ENCODE measurements at places on chromosomes 11 and 22.

GRCh38 chr11:86551288-86552092 lies 120.9 kb downstream of the ME3 start:
- DNase-seq: no peak

DNA sequence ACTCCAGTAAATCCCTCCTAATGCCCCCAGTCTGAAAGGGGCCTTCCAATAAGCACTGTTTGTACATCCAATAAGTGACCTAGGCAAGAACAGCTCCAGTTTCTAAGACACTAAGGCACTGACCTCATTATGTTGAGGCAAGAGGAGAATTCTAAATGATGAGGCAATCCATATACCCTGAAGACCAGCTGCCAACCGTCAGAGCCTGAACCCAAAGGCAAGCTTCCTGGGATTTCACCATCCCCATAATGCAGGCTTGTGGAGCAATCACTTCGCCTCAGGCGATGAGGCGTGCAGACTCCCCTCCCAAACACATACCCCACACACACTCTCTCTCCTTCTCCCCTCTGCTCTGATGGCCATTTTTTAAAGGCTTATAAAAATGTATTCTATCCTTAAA lies 49.5 kb downstream of the LGR4 start:
- DNase-seq: no peak

DNA sequence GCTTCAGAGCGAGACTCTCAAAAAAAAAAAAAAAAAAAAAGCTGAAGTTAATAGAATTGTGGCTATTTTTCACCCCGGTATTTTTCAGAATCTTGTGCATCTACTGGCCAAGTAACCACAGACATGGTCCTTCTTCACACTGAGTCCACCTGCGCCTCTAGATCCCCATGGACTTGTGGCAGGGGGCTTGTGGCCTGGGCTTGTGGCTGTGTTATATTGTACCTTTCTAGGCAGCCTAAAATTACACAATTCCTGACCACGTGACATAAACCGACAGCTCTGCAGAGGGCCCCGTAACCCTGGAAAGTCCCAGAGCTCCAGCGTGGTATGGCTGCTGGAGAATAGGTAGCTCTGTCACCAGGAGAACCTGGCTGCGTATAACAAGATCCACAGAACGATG lies 10.9 kb upstream of the NAALADL1 start:
- no peak for DNase-seq

DNA sequence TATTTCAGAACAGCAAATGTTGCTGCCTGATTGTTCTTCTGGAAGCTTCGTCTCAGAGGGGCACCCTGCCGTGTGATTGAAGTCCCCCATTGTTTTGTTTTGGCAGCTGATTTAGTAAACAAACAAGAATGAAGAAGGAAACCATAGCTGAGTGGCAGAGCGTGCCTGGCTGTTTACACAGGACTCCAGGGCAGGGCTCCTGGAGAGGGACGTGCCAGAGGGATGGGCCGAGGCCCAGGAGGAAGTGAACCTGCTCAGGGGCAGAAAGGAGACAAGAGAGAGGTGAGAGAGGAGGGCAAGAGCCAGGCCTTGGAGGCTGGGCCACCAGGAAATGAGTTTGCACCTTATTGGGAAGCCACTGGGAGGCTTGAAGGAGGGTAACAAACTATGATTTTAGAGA lies 85.5 kb upstream of the B3GAT1 start:
- no peak for DNase-seq

DNA sequence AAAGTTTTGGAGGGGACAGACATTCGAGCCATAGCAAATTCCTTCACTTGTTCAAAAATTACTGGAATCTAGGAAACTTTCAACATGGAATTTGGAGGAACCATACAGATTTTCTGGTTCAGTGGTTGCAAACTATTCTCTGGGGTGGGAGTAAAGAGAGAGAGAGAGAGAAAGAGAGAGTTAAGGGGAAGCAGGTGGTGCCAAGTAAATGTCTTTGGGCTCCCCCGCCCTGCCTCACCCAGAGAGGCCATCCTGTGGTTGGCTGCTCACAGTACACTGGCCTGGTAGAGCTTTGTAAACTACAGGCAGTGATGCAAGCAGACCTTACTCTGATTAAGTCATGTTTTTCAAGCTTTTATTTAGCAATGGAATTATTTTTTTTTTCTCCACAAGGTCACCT lies 82.6 kb downstream of the ADAMTS15 start:
- DNase-seq: no peak

DNA sequence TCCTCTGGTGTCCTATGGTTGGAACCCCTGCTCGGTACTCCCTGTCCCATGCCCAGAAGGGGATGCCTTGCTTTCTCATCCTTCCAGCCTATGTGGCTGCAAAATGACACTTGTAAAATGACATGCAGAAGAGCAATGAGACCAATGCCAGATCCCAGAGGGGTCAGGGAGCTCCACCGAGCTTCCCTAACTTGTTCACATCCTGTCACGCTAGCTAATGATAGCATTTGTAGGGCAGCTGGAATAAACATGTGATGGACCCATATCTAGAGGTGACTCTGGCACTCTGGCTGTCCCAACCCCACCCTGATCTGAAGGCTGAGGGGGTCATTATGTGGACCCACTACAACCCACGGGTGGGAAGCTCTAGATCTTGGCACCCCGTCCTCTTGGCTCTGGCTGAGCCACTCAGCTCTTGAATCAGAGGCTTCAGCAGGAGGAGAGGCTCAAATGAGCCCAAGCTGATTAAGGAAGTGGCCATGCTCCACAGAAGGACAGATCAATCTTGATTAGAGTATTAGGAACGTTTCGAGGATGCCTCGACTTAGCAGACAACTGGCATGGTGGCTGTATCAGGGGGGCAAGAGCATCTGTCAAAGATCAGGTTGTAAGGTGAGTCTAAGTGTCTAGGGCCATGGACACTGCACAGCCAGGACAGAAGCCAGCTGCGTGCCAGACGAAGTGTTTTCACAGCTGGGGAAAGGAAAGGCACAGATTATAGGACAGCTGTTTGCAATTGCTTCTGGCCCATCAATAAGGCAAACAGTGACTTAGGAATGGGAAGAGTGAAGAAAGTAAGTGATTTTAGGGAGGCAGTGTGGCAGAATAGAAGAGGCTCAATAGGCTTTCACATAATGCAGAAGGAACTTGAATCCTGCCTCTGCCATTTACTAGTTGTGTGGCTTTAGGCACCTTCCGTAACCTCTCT lies 182.8 kb downstream of the KIRREL3 start:
- DNase-seq: no peak

GRCh38 chr11:118537409-118537980 lies 6.5 kb downstream of the TMEM25 start:
- no peak for DNase-seq

DNA sequence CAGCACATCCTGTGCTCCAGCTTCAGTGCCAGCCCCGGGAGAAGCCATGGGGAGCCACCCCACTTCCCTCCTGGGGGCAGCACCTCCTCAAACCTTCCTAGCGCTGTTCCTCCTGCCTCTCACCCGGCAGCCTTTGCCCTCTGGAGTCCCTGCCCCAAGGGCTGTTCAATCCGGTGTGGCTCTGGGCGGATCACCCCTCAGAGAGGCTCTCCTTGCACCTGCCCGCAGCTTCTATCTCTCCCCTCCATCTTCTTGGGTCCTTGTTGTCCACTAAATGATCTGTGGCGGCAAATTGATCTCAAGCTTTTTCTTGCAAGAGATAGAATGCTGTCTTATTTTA lies 18.1 kb upstream of the CDKN1C start:
- no peak for DNase-seq

DNA sequence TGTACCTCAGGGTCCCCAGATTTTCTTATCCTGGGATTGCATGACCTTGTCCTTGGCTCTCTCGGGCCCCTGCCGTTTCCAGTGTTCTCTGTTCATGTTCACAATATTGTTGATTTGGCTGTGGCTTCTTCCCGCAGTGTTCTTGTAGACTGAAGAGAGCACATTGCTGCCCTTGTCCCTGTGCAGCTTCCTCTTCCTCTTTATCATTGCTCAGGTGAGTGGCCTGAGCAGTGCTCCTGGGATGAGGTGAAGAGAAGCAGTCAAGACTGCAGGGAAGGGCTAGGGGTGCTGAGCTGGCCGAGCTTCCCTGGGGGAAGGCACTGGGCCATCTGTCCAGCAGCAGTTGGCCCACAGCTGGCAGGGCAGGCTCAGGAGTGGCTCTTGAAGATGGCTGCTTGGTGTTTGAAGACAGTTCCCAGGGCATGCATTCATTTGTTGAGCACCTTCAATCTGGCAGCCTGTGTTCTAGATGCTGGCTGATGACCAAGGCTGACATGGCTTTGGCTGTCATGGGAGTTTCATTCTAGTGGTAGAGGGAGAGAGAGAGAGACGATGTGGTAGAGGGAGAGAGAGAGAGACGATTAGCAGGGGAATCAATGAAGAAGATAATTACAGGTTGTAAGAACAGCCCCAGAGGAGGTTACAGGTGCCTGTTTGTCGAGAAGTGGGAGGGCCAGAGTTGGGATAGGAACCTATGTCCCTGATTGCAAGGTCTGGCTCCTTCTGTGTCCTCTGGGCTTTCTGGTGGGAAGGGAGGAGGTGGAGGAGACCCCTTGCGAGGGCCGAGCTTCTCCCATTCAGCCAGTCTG lies 17.4 kb downstream of the BMAL1 start:
- no peak for DNase-seq

- no peak for DNase-seq
Observed at GRCh38 chr22:32850591-32851517, 49.3 kb downstream of the TIMP3 start.

DNA sequence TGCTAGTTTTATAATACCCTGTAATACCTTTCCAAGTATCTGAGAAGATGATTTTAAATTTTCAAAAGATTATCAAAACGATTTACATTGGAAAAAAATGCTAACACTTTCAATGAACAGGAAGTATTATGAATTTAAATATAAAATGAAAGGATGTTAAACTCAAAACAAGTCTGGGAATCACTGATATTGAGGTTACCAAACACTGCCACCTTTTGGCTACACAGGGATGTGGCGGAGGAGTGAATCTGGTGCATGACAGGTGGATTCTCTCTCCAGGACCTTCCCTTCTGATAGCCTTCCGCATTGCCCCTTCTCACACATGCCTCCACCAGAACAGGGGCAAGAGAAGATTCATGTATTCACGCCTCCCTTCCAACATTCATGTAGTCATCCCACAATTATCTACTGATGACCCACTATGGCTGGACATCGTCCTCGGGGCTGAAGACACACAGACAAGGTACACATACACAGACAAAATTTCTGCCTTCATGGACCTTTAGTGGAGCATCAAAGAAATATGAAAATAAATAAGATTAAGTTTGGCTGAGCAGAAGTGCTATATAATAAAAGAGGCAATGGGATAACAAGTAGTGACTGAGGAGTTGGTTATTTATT lies 34.7 kb downstream of the ATG16L2 start:
- no peak for DNase-seq

DNA sequence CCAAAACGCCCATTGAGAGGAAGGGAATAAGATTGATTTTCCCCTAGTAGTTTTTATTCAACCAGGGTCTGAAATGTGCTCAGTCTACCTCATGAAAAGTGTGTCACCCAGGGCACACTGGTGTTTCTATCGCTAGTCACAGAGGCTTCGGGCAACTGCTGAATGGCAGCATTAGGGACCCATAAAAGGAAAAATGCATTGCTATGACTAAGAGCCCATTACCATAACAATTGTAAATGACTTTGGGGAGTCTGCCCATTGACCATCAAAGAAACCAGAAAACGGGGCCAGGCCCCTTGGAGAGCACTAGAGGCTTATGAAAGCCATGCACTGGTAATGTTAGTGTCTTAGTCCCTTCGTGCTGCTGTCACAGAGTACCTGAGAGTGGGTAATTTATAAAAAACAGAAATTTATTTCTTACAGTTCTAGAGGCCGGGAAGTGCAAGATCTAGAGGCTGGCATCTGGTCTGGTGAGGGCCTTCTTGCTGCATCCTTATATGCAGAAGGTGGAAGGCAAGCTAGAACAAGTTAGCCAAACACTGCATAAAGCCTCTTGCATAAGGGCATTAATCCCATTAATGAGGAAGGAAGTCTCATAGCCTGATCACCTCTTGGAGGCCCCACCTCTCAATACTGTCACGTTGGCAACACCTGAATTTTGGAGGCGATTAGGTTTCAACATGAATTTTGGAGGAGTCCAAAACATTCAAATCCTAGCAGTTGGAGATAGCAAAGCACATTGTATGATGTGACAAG lies 306.7 kb downstream of the ST3GAL4 start:
- DNase-seq: no peak

GRCh38 chr11:90219438-90219837 lies 3.4 kb downstream of the CHORDC1 start:
- no peak for DNase-seq

DNA sequence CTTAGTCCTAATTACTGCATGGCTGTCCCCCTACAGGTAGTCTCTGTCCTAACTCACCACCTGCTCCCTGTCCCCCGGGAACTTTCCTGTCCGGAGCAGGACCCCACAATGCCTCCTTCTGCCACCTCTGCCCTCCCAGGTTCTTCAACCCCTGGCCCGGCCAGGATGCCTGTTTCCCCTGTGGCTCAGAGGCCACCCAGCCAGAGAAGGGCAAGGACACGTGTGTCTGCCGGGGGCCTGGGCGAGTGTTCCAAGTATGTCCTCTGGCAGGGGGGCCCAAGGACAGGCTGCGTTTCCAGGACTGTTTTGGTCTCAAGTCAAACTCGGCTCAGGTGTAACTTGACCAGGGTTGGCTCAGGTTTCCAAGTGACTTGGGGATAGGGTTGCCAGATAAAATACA lies 63.8 kb downstream of the BTG4 start:
- no peak for DNase-seq

DNA sequence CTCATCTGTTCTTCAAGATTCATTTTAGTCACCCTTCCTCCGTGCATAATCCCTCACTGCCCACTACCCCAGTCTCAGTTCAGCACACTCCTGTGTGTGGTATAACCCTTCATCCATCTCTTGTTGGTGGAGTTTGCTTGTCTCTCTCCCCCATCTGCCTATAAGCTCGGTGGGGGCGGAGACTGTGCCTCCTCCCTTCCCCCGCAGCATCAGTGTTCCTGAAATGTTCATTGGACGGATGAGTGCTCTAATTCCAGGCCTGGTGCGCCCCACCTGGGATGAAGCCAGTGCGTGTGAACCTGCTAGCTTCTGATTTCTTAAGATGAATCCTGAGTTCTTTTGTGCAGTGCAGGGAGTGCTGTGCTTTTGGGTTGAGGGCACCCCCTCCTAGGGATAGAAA lies 100.0 kb downstream of the GRIK4 start:
- no peak for DNase-seq

- no peak for DNase-seq
Observed at GRCh38 chr11:90453525-90453924, 230.7 kb upstream of the CHORDC1 start.
